ELR (cell line): ENCODE measurements at places on chromosomes 3 and 15.
A peak's percentile ranks its signal among the peaks of the same experiment; 100 is the strongest.

DNA sequence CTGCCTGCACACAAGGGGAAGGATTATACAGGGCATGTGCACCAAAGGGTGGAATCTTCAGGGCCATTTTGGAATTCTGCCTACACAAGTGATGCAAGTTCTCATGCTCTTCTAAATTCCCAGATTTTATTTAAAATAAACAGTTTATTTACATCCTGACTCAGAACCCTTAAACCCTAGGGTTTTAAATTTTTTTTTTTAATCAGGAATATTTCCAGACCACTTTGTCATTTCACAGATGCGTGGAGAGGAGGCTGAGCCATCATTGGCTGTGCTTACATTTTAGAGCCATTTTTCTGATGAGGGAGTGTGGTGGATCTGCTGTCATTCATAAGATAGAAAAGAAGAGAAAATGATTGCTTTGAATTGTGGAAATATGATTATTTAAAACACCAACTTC is 65.2 kb upstream of the MNS1 start:
- DNase-seq, result no peak

DNA sequence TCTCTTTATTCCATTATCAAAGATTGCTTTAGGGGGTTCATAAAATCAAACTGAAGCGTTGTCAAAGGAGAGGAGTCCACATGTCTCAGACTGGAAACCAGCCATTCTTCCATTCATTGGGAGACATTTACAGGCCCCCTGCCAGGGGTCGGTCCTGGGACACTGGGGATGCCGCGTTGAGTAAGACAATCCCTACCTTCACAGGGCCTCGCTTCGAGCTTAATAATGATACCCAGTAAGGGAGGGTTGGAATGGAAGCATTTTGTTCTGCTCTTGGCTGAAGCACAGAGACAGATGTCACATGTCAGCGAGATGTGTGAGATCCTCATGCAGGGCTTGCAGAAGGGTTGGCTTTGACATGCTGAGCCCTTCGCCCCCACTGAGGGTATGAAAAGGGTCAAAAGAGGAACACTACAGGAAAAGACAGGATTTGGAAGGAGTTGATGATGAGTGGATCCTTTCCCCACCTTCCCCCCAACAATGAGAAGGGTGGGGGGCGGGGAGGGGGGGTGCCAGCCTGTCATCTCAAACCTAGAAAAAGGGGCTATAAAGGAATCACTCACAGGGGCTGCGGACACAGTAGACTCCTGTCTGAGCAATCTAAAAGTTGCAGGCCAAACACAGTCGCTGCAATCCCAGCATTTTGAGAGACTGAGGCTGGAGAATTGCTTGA is 25.6 kb upstream of the ARL8B start:
- no peak for DNase-seq

GRCh38 chr15:49145651-49146609 is 9.5 kb downstream of the COPS2 start:
- DNase-seq, result peak; percentile 79

DNA sequence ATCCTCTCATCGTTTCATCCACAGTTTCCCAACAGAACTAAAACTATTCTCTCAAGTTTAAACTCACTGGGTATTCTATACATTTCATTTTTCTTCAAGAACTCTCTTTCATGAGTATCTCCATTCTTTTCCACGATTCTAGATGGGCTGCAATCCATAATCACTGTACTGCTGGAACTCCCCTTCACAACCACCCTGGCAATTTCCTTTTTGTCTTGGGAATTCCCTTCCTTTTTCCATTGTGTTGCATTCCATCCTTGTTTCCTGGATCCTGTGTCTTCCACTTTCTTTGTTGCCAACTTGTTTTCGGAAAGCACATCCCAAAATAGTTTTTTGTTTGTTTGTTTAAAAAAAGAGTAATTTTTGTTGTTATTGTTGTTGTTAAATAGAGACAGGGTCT is 67.0 kb upstream of the FBN1 start:
- no peak for DNase-seq
